SK-N-SH (cell line): ENCODE measurements at places on chromosomes 6 and 20. TPM values are rescaled to one million over a fixed set of nuclear protein-coding genes. Genes with fewer than 3 reads are reported as not detected.

Gene OR10C1
- polyA plus RNA-seq, result not detected in 2 replicates

Gene NECAB3
- 20.1 and 25.1 TPM in 2 replicates for polyA plus RNA-seq

Gene ADGRB3
- polyA plus RNA-seq, result 0.12 and 0.18 TPM in 2 replicates

GRCh38 chr6:123676793-123677192, 40.0 kb upstream of the TRDN start:
- no peak overlapping the region for H3K4me3 ChIP-seq
- no peaks in the 10 kb centered on the region for H3K27me3 ChIP-seq
- H3K36me3 ChIP-seq, result no peaks in the 10 kb centered on the region
- no peaks in the 10 kb centered on the region for H3K4me1 ChIP-seq

- DNase-seq, result no peak
- H3K27ac ChIP-seq, result no peak overlapping the region
- no peak overlapping the region for H3K4me3 ChIP-seq
- H3K36me3 ChIP-seq, result no peaks in the 10 kb centered on the region
- H3K27me3 ChIP-seq, result no peaks in the 10 kb centered on the region
These were observed 13.4 kb downstream of the SIGLEC1 start for GRCh38 chr20:3699037-3699436.

DNA sequence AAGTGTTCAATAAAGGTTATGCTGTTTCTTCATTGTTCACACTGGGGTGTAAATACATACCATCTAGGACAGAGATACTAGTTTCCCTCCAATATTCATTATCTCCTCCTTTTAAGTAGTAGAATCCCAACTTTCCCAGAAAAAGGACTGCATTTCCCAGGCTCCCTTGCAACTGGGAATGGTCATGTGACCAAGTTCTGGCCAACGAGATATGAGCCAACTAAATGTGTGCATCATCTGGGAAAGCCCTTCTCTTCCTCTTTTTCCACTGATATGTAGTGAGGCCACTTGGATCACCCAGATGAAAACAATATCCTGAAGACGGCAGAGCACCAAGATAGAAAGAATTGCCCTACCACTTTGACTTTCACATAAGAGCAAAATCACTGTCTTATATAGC, 97.9 kb upstream of the PTPRT start:
- no peaks in the 10 kb centered on the region for H3K4me1 ChIP-seq
- H3K27ac ChIP-seq, result no peak overlapping the region
- no peaks in the 10 kb centered on the region for H3K27me3 ChIP-seq
- no peak overlapping the region for H3K4me3 ChIP-seq
- no peak for DNase-seq
- no peaks in the 10 kb centered on the region for H3K36me3 ChIP-seq

DNA sequence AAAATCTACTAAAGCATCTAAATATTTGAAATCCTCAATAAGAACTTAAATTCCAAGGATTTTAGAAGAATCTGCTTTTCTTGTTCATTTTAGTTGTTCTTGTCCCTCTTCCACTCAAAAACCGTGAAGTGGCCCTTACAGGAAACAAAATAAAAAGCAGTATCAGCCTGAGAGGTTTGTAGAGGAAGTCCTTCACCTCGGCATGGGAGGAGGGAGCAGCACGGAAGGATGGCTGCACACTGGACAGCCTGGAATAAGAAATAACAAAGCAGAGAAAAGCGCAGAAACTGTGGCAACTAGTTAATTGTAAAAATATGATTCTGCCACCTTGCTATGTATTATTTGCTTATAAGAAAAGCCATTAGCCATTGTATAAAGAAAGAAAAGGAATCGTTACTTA, 46.1 kb downstream of the RALGAPA2 start:
- no peak for DNase-seq
- H3K27me3 ChIP-seq, result no peaks in the 10 kb centered on the region
- H3K36me3 ChIP-seq, result no peaks in the 10 kb centered on the region

DNA sequence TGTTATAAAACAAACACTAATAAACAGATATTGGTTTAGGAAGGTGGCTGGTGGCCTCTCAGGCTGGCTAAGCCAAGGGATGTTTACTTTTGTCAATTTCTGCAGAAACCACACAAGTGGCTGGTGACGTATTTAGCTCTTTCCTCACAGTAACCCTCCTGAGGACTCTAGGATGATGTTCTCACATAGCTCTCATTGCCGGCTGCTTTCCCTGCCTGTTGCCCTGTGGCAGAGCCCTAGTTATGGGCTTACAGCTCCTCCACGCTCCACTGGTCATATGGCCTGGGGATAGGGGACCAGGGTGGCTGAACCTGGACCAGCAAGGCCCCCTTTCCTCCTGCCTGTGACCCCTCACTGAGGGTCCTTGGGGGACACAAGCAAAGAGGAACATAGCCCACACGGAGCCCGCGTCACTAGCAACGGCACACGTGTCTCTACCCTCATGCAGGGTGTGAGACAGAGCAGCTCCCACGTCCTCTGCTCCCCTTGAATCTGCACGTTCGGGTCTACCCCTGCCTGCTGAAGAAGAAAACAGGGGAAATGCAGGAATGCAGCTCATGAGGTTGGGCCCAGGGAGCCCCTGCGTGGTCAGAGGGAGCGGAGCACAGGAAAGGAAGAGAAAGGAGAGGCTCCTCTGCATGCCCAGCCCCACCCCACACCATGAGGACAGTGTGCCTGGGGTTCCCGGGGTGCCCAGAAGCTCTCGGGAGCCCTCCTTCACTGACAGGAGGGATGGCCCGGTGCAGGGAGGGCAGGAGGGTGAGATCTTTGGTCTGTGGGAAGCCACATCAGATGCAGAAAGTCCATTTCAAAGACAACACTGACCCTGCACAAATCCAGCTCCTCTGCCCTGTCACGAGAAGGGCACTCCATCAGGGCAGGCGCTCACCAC, 13.9 kb downstream of the RAMACL start:
- peaks cover under 1% of the 10 kb centered on the region for H3K36me3 ChIP-seq
- no peak overlapping the region for H3K4me3 ChIP-seq
- H3K27me3 ChIP-seq, result no peaks in the 10 kb centered on the region
- H3K4me1 ChIP-seq, result peaks cover 25% of the 10 kb centered on the region
- no peak overlapping the region for H3K27ac ChIP-seq

DNA sequence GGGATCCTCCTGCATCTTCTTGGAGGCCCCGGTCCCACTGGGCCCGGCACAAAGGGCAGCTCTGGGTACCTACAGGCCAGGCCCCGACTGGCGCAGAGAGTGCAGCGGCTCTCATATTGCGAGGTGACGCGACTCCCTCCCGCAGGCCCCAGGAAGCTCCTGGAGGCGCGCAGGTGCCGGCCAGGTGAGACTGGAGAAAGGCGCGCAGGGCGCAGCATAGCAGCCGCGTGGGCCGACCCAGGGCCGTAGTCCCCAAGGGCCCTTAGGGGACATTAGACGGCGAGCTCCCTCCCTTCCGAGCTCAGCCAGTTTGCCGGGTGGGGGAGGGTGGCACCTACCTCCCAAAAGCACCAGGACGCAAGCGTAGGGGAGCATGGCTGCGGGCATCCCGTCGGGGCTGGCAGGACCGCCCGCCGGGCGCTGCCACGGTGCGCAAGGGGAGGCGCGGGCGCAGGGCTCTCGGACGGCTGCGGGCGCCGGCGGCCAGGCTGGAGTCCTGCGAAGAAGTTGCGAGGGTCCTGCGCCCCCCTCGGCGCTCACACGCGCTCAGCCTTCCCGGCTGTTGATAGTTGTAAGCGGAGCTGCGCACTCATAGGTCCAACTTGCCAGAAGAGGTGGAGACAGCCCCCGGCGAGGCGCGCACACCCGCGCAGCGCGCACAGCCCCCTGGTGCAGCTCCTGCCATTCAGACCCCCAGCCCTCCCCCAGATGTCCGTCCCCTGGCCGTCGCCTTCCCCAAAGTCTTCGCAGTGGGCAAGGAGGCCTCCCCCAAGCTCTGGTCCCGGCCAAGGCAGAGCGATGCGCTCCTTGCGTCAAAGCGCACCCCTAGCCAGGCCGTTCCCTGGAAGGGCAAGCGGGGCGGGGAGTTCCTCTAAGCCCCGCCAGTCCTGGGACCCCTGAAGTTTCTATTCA, 622 bp downstream of the APCDD1L start:
- no peaks in the 10 kb centered on the region for H3K27me3 ChIP-seq
- no peak for DNase-seq
- H3K36me3 ChIP-seq, result no peaks in the 10 kb centered on the region
- no peak overlapping the region for H3K27ac ChIP-seq

DNA sequence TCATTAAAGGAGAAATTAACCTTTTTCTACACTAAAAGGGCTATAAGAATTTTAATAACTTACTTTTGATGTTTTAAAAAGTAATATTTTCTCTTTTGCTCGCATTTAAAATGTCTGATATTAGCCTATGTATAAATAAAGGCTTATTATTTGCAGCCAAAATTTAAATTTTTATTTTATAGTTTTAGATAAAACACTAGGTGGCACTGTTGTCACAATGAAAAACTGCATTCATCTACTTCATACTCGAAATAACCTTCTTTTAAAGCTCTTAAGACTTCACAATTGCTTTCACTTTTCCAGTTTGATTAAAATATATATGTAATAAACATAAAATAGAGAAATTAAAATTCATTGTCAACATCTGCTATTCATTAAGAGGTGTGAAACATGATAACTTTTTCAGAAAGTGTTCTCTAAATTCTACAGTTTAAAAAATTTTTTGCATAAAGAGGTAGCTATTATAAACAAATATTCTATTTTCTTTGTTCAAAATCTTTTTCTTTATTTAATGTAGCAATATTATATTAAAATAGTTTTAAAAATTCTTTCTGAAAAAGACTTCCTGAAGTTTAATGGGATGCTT, 78.8 kb upstream of the DEFB112 start:
- no peaks in the 10 kb centered on the region for H3K4me1 ChIP-seq
- H3K27me3 ChIP-seq, result no peaks in the 10 kb centered on the region

GRCh38 chr6:42156638-42157037, 14.2 kb upstream of the C6orf132 start:
- H3K4me1 ChIP-seq, result no peaks in the 10 kb centered on the region
- H3K36me3 ChIP-seq, result no peaks in the 10 kb centered on the region
- DNase-seq, result no peak
- no peak overlapping the region for H3K27ac ChIP-seq
- H3K27me3 ChIP-seq, result no peaks in the 10 kb centered on the region

- H3K27me3 ChIP-seq, result peaks cover 6% of the 10 kb centered on the region; the same call in 1 of the 2 replicates
- no peaks in the 10 kb centered on the region for H3K4me1 ChIP-seq
- H3K4me3 ChIP-seq, result no peak overlapping the region
- no peak overlapping the region for H3K27ac ChIP-seq
These were observed 99.5 kb downstream of the CD164 start for GRCh38 chr6:109282756-109283155.

DNA sequence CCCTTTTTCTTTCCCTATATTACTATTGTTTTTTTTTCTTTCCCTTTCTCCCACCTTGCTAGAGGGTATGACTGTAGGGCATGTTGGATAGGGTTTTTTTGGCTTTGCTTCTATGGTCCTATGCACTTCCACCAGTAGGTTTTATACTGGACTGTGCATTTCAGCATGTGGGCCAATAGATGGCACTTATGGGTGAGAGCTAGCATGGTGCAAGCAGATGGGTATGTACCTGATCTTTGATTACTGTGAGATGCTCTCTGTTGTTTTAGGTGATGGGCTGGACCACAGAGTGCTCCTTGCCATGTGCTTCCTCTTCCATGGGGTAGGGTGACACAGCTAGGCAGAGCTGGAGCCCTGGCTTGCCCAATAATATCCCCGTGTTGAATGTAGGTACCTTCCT, 128.5 kb upstream of the CHD6 start:
- no peaks in the 10 kb centered on the region for H3K36me3 ChIP-seq
- no peaks in the 10 kb centered on the region for H3K27me3 ChIP-seq
- H3K4me3 ChIP-seq, result no peak overlapping the region
- H3K27ac ChIP-seq, result no peak overlapping the region
- H3K4me1 ChIP-seq, result peaks cover 26% of the 10 kb centered on the region; the same call in 1 of the 2 replicates
- DNase-seq, result no peak

DNA sequence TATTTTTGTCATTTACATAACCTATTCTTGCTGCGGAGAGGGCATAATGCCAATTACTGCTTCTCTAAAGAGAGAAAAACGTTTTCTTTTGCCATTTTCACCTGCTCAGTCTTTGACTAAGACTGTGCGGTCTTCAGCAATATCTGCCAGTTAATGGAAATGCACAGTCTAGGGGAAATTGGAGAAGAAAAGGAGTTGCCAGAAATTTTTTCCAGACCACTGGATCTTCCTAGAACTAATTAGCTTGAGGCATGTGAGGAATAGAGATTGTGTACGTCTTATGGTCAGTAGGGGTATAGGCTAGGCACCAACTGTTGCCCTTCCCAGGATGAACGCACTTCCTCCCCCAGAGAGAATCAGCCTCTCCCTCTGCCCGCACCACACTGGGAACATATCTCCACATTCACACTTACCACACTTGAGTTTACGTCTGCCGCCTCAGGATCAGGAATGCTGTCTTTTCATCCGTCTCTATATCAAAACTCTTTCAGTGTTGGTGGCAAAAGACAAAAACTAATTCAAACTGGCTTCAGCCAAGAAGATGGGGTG, 67.9 kb upstream of the E2F3 start:
- no peak overlapping the region for H3K4me3 ChIP-seq
- H3K27me3 ChIP-seq, result no peaks in the 10 kb centered on the region
- no peaks in the 10 kb centered on the region for H3K4me1 ChIP-seq
- H3K36me3 ChIP-seq, result no peaks in the 10 kb centered on the region
- no peak for DNase-seq

- no peaks in the 10 kb centered on the region; the same call in 1 of the 2 replicates for H3K4me1 ChIP-seq
- no peaks in the 10 kb centered on the region for H3K27me3 ChIP-seq
- no peaks in the 10 kb centered on the region for H3K36me3 ChIP-seq
- no peak overlapping the region for H3K27ac ChIP-seq
These were observed 25.0 kb downstream of the KCNQ5 start for GRCh38 chr6:72646604-72647485.
